ENCODE measurements at places on chromosomes 1 and 21. TPM values are rescaled to one million over a fixed set of nuclear protein-coding genes. Genes with fewer than 3 reads are reported as not detected.

MNDA gene
- total RNA-seq: not detected

UTS2 gene
- not detected for total RNA-seq

MFAP2 gene
- total RNA-seq: 40.3 TPM

ATAD3C gene
- not detected for total RNA-seq

OR2T3 gene
- not detected for total RNA-seq

RNF115 gene
- total RNA-seq: 9.6 TPM

OR2M3 gene
- not detected for total RNA-seq

FCRL2 gene
- total RNA-seq: not detected

SH2D1B gene
- total RNA-seq: not detected

NTNG1 gene
- 0.32 TPM for total RNA-seq

GREM2 gene
- not detected for total RNA-seq

MSH4 gene
- under 0.01 TPM for total RNA-seq

RPTN gene
- not detected for total RNA-seq

ACKR1 gene
- not detected for total RNA-seq

KRTAP20-3 gene
- total RNA-seq: not detected

Data from bladder microvascular endothelial cell (primary cell).